Stromal cell of bone marrow (primary cell): ENCODE measurements at places on chromosomes 5 and 9.

- no peak for DNase-seq
These were observed 170.7 kb upstream of the IRX1 start for GRCh38 chr5:3424946-3425345.

- DNase-seq = no peak
These were observed 28.5 kb downstream of the TRIO start for GRCh38 chr5:14171621-14172020.

- peak; percentile 83 for DNase-seq
These were observed 65.0 kb downstream of the PKD2L2 start for GRCh38 chr5:137954131-137954879.

- DNase-seq = no peak
These were observed 129.3 kb upstream of the SLC44A1 start for GRCh38 chr9:105114964-105115728.

- no peak for DNase-seq
These were observed 12.4 kb downstream of the KCNV2 start for GRCh38 chr9:2729721-2730120.
